Myocyte (in vitro differentiated cells): ENCODE measurements at places on chromosomes 3 and 15. TPM values are rescaled to one million over a fixed set of nuclear protein-coding genes. Genes with fewer than 3 reads are reported as not detected.

Gene ZDHHC19
- total RNA-seq = not detected in 2 replicates

Gene CLDN16
- not detected in 2 replicates for total RNA-seq

Gene SHC4
- total RNA-seq = 1.1 and 2.9 TPM in 2 replicates

Gene SCAMP5
- total RNA-seq = 0.56 and 1.6 TPM in 2 replicates

Gene TTLL13
- 0.08 TPM in 1 of 2 replicates, not detected in the other for total RNA-seq

Gene EAF2
- total RNA-seq = 7.0 and 10.7 TPM in 2 replicates

Gene ZNF620
- 0.37 and 1.1 TPM in 2 replicates for total RNA-seq

Gene NR2F2
- 6.5 and 8.7 TPM in 2 replicates for total RNA-seq

Gene CDCP1
- 2.5 and 2.7 TPM in 2 replicates for total RNA-seq

Gene MYD88
- 2.3 and 3.8 TPM in 2 replicates for total RNA-seq

Gene CYP1A1
- not detected in 2 replicates for total RNA-seq

Gene RNF7
- 139 and 146 TPM in 2 replicates for total RNA-seq

Gene CCR9
- total RNA-seq = not detected in 2 replicates

Gene RASA2
- 5.1 and 5.5 TPM in 2 replicates for total RNA-seq

Gene REC114
- not detected in 2 replicates for total RNA-seq

Gene ZNF860
- total RNA-seq = 0.36 and 0.48 TPM in 2 replicates

Gene GUCA1C
- not detected in 2 replicates for total RNA-seq

Gene CADM2
- 1.8 and 2.1 TPM in 2 replicates for total RNA-seq

Gene CFAP100
- total RNA-seq = not detected in 2 replicates

Gene TMC3
- total RNA-seq = not detected in 2 replicates

Gene GXYLT2
- 59.7 and 66.4 TPM in 2 replicates for total RNA-seq

Gene DTWD1
- 38.1 and 46.5 TPM in 2 replicates for total RNA-seq

Gene FRMD5
- 2.2 TPM in 2 replicates for total RNA-seq

Gene GMPS
- total RNA-seq = 34.7 and 36.8 TPM in 2 replicates
